ENCODE measurements at places on chromosomes 12 and 14.

GRCh38 chr14:76814726-76815645, 2.3 kb upstream of the ANGEL1 start:
- no peak for DNase-seq

- no peak for DNase-seq
These were observed 165.8 kb upstream of the SYT1 start for GRCh38 chr12:78698747-78699146.

DNA sequence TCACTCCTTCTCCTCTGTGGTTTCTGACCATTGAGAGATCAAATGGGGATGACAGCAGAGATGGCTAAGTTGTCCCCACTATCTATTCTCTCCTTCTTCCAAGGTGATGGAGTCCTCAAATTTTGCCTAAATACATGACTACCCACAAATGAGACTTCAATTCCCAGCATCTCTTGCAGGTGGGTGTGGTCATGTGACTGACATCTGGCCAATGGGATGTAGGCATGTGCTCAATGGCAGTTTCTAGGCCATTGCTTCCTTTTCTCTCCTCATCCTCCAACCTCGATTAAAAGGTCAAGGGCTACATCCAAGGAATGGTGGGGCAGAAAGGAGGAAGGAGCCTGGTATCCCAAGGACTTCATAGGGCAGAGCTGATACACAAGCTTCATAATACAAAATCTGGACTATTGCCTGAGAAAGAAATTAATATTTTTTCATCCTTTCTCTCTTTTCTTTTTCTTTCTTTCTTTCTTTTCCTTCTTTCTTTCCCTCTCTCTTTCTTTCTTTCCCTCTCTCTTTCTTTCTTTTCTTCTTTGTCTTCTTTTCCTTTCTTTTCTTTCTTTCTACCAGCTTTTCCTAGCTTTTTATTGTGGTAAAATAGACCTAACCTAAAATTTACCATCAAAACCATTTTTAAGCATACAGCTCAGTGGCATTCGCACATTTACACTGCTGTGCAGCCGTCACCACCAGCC, 100.9 kb upstream of the PRB2 start:
- no peak for DNase-seq

DNA sequence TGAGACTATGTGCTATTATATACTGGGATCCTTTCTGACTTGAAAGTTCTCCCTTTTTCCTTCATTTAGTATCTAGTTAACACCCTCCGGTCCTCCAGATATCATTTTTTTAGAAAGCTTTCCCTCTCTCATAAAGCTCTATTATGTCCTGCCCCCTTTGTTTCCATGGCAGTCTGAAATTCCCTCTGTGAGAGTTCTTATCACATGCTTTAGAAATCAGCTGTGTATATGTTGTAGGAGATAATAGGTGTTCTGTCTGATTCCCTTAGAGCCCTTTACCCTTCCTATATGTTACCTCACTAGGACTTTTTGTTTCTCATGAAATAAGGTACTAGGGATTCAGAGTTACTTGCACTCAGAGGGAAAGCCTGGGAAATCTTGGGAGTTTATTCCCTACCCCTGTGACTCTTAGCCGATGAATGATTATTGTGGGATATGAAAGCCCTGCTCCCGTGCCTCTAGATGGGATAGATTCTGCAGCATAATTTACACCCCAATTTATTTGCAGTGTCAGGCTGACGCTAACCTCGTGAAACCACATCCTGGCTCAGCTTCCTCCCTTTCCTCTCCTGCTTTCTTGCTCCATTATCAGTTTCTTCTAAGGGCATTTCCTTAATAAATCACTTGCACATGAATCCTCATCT, 448.4 kb downstream of the MDGA2 start:
- no peak for DNase-seq

- no peak for DNase-seq
These were observed 18.0 kb upstream of the SNAPC1 start for GRCh38 chr14:61744238-61744637.

DNA sequence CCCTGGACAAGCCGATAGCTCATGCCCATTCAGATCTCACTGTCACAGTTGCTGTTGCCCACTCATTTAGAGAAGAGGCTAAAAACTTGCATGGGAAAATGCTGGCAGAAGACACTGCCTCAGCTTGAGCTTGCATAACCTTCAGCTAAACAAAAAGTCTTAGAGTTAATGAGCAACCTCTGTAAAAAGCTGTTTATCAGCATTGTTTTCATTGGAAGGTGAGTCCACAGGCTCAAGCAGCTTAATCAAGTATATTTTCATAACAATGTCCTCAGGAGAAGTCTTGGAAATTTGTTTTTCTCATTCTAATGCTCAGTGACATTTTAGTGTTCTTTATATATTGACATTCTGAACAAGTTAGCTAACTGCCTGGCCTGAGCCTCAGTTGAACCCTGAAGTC, 872.9 kb downstream of the TMTC2 start:
- no peak for DNase-seq

All from NCI-H1694 (cell line).